ENCODE measurements at places on chromosomes 5 and 9.
A peak's percentile ranks its signal among the peaks of the same experiment; 100 is the strongest.

GRCh38 chr5:22249209-22249729, 603.9 kb downstream of the CDH12 start:
- DNase-seq: peak; percentile 19

DNA sequence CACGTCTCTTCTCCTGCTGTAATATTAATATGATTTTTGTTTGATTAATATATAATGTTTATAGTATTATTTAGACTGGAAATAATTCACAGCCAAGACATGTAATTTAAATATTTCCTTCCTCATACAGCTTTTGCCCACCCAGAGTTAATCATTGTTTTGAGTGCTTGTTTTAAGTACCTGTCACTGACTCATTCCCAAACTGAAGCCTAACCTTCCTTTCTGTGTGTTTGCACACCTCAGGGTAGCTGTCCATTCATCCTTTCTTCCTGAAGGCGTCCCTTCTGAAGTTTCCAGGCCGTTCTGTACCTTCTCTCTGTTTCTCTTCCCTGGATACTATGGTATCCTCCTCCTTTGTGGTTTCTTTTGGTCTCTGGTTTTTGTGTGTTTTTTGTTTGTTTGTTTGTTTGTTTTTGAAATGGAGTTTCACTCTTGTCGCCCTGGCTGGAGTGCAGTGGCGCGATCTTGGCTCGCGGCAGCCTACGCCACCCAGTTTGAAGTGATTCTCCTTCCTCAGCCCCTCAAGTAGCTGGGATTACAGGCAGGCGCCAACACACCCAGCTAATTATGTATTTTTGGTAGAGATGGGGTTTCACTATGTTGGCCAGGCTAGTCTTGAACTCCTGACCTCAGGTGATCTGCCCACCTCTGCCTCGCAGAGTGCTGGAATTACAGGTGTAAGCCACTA, 312.4 kb downstream of the DOCK8 start:
- DNase-seq: no peak

GRCh38 chr5:66122379-66123034, 21.6 kb upstream of the SREK1 start:
- DNase-seq: no peak

GRCh38 chr5:78677777-78678668, 29.5 kb upstream of the LHFPL2 start:
- DNase-seq: no peak

GRCh38 chr9:133456409-133456808, 3.4 kb upstream of the CACFD1 start:
- no peak for DNase-seq

DNA sequence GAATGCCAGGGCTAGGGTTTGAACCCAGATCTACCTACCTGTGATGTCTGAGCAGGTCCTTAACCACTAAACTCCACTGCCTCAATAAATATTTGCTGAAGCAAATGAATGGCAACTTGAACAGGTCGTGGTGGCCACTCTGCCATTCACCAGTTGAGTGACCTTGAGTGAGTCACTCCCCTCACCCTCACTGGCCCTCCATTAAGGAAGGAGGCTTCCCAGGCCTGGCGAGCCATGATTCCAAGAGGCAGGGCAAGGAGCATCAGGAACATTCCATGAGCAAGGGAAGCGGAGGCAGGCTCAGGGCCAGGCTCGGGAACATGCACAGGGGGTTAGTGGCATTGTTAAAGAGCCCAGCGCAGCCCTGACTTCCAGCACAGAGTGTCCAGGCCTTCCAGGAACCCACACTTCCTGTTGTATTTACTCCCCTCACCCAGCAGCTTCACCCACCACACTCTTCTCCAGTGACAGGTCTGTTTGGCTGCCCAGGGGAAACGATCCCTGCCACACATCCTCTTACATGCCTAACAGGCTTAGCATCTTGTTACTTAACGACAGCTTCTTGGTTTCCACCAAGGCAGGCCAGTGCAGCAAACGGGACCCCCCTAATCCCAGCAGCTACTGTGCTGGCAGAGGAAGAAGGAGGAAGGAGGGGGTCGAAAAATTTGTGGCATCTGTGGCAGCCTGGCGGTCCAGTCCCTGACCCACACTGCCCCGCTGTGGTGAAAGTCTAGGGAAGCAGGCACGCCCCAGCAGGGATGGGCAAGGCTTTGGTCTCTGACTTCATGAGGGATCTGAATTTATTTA, 43.7 kb upstream of the TTC1 start:
- no peak for DNase-seq

DNA sequence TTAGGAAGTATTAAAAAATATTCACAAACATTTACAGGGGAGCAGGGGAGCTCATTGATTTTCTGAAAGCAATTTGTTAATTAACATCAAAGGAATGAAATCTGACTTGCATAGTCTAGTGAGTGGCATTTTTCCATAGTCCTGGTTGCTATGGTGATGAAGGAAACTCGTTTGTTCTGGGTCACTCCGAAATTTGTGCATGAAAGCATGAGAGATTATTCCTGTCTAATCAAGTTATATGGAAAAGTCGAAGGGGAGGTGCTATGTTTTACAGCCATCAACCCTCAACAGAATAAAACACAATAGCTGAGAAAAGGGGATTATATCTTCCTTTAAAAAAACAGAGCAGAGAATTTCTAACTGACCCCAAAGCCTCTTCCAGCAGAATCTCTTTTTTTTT, 1495.7 kb upstream of the WWC1 start:
- DNase-seq: no peak

- no peak for DNase-seq
Measured at GRCh38 chr5:79475152-79475466, 38.8 kb downstream of the HOMER1 start.

DNA sequence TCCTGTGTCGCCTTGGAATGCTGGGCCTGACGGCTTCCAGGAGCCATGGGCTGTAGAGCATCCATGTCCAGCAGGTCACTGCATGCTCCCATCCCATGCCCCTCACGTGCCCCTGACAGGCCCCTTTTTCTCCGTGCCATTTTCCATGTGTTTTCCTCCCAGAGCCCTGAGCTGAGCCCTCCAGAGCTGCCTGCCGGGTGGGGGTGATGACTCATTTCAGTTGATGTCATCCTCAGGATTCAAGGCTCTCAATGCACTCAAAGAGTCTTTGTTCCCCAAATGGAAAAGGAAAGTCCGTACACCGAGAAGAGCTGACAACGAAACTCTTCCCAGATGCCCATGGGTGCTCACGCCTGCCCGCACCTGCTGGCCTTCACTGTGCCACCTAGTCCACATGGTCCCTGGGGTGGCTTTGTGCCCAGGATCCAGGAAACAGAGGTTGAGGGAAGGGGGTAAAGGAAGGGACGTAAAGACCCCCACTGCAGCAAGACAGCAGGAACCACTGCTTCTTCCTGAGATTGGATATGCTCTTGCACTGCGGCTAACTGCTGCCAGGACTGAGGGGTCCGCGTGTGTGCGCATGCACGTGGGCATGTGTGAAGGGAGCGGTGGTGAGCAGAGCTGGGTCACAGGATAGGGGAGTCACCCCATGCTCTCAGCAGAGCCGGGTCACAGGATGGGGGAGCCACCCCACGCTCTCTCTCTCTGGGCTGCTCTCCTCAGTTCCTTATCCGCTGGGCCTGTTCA, 27.6 kb downstream of the COL15A1 start:
- no peak for DNase-seq

GRCh38 chr5:130216286-130216685, 312.0 kb downstream of the CHSY3 start:
- no peak for DNase-seq

GRCh38 chr5:7881091-7881490, 12.1 kb downstream of the MTRR start:
- no peak for DNase-seq

DNA sequence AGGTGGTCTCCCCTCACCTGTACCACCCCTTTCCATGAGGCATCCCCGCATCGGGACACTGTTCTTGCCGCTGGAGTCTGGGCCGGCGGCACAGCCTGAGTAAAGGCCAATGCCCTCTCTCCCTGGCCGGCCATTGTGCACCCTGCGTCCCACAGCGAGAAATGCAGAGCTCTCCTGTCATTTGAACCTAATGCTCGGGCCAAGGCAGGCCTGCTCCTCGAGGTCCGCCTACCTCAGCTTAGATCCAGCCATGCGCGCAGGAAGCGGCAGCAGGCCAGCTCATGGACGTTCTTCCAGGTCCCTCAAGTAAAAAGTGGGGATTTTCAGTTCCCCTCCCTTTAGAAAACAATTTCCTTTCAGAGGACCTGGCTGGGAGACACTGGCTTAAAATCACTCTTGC, 135.0 kb downstream of the HSD17B3 start:
- no peak for DNase-seq

GRCh38 chr5:169350016-169350415, 49.1 kb upstream of the SLIT3 start:
- DNase-seq: no peak

DNA sequence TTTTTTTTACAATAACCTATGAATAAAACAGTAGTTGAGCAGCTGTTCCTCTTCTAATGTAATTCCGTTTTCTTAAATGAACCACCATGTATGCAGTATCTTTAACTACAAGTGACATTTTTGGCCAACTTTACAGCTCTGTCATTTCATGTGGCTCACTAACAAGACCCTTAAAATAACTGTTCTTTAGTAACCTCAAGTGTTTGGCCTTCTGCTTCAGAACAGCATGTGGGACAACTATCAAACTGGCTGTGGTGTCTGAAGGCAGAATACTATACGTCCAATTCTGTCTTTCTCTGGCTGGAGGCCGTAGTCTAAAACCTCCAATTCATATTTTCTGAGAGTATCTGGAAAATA, 391.4 kb downstream of the NNT start:
- DNase-seq: no peak

DNA sequence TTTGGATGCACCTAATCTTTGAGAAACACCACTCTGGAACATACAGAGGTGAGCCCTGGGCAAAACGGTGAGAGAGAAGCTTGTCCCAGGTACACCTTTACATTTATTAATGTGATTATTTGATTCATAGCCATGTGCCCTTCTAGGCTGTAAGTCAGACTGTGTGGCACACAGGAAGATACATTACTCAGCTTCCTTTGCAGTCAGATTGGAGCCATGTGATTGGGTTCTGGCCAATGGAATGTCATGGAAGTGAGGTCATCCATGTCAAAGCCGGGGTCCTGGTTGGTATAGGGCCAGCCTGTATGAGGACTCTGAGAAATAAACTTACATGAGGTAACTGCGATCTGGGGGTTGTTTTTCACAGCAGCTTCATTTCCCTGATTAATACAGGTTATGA, 106.8 kb upstream of the CD180 start:
- DNase-seq: no peak

GRCh38 chr5:74325866-74326265, 314.7 kb downstream of the ENC1 start:
- DNase-seq: no peak
